Activated CD4-positive, alpha-beta T cell treated with anti-CD3 and anti-CD28 coated beads, Interleukin-2, amount 50 U/mL, for 24 hours (primary cell): ENCODE measurements at places on chromosomes 11 and 22.

GRCh38 chr22:19656541-19657251 is 57.6 kb upstream of the SEPTIN5 start:
- no peak for DNase-seq

DNA sequence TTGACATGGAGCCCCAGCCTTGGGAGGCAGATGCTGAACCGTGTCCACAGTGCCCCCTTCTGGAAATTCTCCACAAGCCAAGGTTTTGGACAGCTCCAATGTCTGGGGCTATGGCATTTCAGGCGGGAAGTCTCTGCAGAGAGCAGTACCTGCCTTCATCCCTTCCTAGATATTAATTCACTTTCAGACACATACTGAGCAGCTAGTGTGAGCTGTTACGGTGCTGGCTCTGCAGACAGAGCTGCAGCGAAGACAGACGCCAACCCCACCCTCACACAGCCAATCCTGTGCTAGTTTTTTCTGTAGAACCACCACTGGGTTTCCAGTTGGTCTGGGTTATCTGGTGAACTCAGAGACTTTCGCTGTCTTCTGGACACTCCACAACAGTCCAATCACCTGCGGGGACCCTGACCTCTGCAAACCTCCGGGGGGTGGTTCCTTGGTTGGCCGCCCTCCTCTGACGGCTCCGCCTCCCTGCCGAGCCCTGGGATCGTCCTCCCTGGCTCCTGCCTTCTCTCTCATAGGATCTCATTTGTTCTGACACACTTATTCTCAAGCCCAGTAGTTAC is 9.1 kb downstream of the LMF2 start:
- peak; percentile 41 for DNase-seq

- no peak for DNase-seq
Measured at GRCh38 chr22:20153945-20154344, 3.1 kb upstream of the CCDC188 start.

GRCh38 chr22:49228431-49229037 is 599.1 kb downstream of the BRD1 start:
- no peak for DNase-seq

- no peak for DNase-seq
Measured at GRCh38 chr11:80519596-80520506, 1079.0 kb upstream of the TENM4 start.

GRCh38 chr11:28674433-28675103 is 566.4 kb downstream of the METTL15 start:
- DNase-seq: no peak

DNA sequence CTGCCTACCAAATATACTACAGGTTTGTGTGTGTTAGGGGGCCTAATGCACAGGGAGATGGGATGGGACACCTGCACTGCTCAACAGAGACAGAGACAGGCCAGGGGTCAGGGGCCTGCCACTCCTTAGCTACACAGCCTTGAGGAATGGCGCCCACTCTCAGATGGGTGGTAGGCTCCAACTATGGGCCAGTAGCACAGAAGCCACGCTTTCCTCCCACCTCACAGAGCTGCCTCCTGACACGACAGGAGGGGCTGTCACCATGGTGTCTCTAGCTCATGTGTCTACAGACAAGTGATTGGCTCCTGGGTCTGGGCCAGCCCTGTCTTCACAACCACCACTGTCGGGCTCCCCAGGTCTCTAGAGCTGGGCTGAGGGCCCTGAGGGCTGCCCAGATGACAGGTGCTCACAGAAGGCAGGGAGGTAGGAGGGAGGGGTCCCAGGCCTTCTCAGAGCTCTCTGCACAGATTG is 81.8 kb downstream of the DGCR2 start:
- no peak for DNase-seq

- no peak for DNase-seq
Measured at GRCh38 chr11:133526790-133527189, 5.5 kb downstream of the OPCML start.
